ENCODE measurements at places on chromosomes 7 and 10.

GRCh38 chr10:127133225-127133624 is 63.2 kb downstream of the INSYN2A start:
- no peak for DNase-seq

GRCh38 chr7:31051598-31052486 is at the start of gene ADCYAP1R1:
ADCYAP1R1 (plus strand) TSS chr7:31052308; CDS start chr7:31063265, 10,957 bp downstream.
- DNase-seq, result peak; percentile 48

- DNase-seq, result no peak
These were observed 75.9 kb upstream of the SLF2 start for GRCh38 chr10:100836891-100837290.

DNA sequence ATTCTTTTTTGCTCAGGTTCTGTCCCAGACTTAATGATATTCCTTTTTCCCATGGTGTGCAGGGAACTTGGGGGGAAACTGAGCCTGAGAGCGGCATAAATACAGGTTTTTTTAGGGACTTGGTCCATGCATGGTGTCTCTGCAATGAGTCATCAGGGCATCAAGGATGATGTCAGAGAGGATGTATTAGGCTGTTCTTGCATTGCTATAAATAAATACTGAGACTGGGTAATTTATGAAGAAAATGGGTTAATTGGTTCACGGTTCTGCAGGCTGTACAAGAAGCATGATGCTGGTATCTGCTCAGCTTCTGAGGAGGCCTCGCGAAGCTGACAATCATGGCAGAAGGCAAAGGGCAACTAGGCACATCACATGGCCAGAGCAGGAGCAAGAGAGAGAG is 185.4 kb downstream of the RAB11FIP2 start:
- no peak for DNase-seq

- DNase-seq, result no peak
These were observed 29.7 kb downstream of the STMP1 start for GRCh38 chr7:135692055-135692454.

DNA sequence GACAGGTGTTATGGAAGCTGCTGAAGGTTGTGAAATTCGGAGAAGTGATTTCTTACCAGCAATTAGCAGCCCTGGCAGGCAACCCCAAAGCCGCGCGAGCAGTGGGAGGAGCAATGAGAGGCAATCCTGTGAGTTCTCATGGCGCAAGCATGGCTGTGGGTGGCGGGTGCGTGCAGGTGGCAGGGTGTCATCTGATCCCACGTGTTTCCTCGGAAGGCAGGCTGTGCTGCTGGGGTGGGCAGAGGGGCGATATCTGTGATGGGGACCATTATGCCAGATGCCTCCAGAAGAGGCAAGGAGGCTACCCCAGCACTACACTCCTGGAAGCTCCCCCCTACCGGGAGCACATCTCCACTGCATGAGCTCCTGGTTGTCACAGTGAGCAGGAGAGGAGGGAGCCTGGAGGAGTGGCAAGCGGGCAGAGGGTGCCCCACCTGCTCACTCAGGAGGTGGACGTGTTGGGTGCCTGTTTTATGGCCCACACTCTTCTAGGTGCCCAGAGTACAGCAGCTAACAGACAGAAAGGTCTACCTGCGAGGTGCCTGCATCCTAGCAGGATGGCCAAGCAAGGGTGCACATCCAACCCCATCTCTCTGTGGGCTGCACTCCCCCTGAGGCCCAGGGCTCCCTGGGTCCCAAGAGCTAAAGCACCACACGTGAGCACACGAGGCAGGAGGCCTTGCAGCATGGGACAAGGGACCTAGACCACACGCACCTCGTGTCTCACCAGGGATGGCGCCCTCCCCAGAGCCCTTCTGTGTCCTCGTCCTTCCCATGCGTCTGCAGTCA is 204.7 kb downstream of the EBF3 start:
- DNase-seq, result no peak

DNA sequence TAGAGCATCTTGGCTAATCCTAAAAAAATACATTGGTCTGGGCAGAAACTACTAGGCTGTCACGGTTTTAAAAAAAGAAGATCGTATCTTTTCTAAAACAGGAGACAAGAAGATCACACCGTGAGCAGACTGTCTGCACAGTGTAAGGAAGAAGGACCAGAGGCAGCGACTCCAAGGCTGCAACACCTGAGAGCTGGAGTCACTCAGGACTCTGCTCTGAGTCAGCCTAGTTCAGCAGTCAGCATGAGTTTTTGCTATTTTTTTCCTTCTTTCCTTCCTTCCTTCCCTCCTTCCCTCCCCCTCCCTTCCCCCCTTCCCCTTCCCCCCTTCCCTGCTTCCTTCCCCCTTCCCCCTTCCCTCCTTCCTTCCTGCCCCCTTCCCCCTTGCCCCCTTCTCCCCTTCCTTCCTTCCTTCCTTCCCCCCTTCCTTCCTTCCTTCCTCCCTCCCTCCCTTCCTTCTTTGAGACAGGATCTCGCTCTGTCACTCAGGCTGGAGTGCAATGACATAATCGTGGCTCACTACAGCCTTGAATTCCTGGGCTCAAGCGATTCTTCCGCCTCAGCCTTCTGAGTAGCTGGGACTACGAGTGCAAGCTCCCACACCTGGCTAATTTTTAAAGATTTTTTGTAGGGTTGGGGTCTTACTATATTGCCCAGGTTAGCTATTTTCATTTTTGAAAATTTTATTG is 24.4 kb downstream of the BAG3 start:
- no peak for DNase-seq

DNA sequence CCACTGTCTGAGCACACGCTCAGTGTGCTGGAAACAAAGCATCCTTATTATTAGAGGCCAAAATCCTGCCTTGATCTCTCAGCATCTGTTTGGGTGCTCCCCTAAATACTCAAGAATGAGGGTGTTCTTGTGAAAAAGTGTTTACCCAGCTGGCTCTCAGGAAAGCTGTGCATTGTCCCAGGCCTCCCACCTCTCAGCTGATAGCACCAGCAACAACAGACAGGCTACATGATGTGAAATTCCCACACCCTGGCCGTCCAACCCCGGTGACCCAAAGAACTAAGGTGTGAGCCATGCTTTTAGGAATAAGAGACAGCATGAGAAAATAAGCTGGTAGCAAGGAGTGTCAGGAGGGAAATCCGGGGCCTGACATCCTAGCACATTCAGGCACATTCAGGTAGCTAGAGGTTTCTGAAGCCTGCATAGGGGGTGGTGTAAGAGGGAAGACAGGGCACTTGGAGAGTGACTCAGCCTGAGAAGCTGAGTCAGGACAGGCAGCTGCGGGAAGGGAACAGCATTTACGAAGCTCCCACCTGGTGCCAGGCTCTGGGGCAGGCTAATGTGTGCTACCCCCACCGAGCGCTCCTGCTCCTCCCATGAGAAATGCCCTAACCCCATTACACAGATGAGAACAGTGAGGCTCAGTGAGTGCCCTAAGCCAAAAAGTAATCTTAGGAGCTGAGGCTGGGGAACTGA is 205.6 kb downstream of the GRID1 start:
- no peak for DNase-seq

DNA sequence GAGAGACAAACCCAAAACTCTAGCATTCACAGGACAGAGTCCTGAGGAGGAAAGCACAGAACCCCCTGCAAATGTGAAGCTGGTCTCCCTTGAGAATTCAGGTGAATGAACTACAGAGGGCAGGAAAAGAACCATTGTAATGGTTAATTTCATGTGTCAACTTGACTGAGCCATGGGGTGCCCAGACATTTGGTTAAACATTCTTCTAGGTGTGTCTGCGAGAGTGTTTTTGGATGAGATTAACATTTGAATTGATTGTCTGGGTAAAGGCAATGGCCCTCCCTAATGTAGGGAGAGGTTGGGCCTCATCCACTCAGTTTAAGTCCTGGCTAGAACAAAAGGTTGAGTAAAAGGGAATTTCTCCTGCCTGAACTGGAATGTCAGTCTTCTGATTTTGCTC is 15.7 kb upstream of the CDK1 start:
- DNase-seq, result peak; percentile 75

- DNase-seq, result peak; percentile 59
These were observed 27.0 kb upstream of the HIBADH start for GRCh38 chr7:27689591-27690164.

DNA sequence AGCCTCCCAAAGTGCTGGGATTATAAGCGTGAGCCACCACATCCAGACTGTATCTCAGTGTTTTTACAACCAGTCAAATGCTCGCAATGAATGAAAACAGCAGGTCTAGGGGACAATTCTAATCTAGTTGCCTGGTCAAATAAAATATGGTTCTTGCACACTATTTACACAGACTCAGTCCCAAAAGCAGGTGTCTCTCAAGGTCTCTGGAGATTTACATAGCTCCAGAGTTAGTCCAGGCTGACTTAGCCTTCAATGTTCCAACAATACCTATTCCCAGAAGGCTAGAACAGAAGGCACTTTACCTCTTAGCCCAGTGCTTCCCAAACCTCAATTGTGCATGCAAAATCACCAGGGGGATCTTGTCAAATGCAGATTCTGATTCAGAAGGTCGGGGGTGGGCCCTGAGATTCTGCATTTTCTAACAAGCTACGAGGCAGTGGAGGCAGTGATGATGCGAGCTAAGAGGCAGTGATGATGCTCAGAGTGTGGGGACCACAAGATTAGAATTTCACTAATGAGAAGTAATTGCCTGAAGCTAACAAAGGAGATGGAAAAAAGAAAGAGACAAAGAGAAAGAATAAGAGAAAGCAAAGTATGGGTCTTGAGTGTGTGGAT is 6.4 kb downstream of the KIAA1549 start:
- no peak for DNase-seq

DNA sequence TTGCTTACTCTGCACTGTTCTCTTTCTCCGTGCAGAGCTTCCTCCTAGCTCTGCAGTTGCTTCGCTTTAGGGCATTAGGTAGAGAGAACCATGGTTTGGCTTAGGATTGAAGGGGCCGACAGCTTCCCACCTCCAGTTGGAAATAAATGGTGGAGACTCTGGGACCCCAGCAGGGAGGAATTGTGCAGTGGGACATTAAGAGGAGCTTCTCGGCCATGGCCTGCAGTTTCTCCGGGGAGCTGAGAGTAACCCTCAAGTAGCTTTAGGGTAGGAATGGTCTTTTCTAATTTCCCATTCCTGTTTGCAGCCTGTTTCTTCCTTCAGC is 1.2 kb downstream of the SUFU start:
- DNase-seq, result no peak

DNA sequence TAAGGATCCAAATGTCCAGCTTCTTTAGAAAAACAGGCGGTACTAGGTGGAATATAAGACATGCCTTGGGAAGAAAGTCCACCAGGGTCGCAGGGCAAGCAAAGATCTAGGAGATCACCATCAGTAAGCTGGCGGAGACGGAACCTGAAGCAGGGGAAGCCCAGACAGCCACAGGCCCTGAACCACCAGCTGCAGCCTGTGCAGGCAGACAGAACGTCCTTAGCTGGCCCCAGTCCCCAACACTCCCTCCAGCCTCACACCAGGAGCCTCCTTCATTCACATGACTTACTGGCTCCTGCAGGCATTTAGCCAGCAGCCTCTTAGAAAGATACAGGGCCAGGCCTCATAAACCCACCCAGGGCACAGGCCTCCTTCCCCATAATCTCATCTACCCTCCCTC is 17.4 kb downstream of the RGS10 start:
- no peak for DNase-seq

DNA sequence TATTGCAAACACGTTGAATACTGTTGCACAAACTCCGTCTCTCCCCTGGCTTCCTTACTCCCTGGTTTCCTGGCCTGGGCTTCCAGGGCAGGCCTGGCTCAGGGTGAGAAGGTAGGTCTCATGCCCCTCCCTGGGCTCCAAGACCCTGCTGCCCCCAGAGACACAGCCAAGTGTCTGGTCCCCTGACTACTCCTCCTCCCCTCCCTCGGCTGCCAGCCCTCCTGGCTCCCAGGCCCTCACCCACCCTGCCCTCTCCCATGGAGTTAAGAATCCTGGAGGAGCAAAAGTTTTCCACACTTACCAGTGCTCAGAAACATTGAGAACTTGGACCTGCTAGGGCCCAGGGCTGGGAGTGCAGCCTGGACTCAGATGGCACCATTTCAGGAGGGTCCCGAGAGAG is 47.2 kb upstream of the RABGEF1 start:
- no peak for DNase-seq

GRCh38 chr10:88066319-88066718 is 202.9 kb downstream of the PTEN start:
- DNase-seq, result no peak

GRCh38 chr7:131563918-131564317 is 7.5 kb upstream of the PODXL start:
- DNase-seq, result peak; percentile 32

DNA sequence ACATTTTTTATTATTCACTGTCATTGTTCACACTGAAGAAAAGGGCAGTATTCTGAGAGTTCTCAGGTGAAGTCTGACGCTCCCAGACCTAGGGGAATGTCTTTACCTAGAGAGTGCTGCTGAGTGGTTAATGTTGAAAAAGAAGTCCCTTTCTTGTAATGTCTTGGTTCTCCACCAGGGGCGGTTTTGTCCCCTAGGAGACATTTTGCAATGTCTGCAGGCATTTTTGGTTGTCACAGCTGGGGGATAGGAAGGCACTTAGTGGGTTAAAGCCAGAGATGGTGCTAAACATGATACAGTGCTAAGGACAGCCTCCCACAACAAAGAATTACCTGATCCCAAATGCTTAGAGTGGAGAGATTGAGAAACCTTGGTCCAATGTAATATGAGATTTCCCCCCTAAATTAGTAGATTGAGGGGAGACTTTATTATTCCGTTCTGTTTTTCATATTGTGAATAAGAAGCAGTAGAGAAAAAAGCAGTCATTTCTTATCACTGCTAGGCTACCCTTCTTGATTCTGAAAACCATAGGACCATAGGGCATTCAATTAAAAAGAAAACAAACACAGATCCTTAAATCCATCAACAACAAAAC is 13.1 kb downstream of the UMAD1 start:
- DNase-seq, result peak; percentile 74

DNA sequence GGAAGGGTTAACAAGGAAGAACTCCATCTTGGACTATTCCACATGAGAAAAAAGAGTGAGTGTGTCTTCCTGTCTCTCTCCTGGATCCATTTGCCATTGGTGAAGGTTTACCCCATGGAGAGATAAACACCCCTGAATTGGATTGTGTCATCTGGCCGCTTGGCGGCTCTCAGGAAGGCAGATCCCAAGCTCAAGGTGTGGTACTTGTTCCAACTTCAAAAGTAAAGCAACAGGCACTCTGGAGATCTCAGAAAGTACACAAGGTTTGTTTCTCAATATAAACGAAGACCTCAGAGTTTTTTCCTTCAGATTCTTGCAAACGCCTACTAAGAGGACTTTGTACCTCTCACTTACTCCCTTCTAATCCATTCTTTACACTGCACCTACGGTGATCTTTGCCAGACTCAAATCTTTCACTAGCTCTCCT is 116.7 kb downstream of the REEP3 start:
- DNase-seq, result no peak

Data from ELF-1 (cell line).